ENCODE measurements at places on chromosomes 2 and 18.
A peak's percentile ranks its signal among the peaks of the same experiment; 100 is the strongest.

- DNase-seq, result no peak
- no peaks in the 10 kb centered on the region for H3K27me3 ChIP-seq
- peak overlapping the region; percentile 23 for H3K27ac ChIP-seq
- H3K36me3 ChIP-seq, result no peaks in the 10 kb centered on the region
- H3K4me1 ChIP-seq, result peaks cover 28% of the 10 kb centered on the region
Observed at GRCh38 chr2:186588940-186589611, 780 bp upstream of the ITGAV start.

GRCh38 chr2:181853696-181854095, 37.8 kb upstream of the ITPRID2 start:
- no peak overlapping the region for H3K27ac ChIP-seq
- H3K36me3 ChIP-seq, result no peaks in the 10 kb centered on the region
- no peak overlapping the region for H3K4me3 ChIP-seq

- H3K36me3 ChIP-seq, result peaks cover 2% of the 10 kb centered on the region
- peaks cover 9% of the 10 kb centered on the region for H3K4me1 ChIP-seq
- H3K27me3 ChIP-seq, result peaks cover 56% of the 10 kb centered on the region
- no peak for DNase-seq
- no peak overlapping the region for H3K27ac ChIP-seq
Observed at GRCh38 chr2:240823449-240824336, 3.7 kb upstream of the KIF1A start.

DNA sequence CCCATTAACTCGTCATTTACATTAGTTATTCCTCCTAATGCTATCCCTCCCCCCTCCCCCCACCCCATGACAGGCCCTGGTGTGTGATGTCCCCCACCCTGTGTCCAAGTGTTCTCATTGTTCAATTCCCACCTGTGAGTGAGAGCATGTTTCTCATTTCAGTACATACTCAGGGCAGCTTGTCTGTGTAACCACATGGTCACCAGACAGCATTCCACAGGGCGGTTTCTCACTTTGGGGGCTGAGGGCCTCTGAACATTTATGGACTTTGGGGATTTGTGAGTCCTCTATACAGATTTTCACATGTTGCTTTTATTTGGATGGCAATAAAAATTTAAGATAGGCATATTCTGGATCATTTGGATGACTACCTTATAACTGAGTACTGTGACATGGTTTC, 84.0 kb downstream of the LYPD6B start:
- peaks cover 19% of the 10 kb centered on the region for H3K27me3 ChIP-seq
- no peak overlapping the region for H3K27ac ChIP-seq
- no peaks in the 10 kb centered on the region for H3K36me3 ChIP-seq
- H3K4me1 ChIP-seq, result no peaks in the 10 kb centered on the region
- no peak for DNase-seq
- H3K4me3 ChIP-seq, result no peak overlapping the region

DNA sequence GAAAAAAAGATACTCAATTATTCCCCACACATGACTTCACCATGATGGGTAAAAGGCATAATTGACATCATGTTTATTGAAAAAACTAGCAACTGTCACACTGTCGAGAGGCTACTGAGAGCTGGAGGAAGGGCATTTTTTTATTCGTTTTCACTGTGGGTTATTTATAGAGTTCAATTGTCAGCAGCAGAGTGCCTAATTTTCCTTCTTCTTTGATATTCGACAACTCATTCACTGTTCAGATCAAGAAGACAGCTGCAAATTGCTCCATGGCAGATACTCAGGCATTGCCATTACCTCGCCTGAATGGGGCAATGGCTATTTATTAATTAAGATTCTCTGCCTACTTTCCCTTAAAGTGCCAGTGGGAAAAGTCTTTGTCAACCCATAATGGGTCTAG, 197.5 kb upstream of the NRP2 start:
- no peak overlapping the region for H3K4me3 ChIP-seq
- H3K27ac ChIP-seq, result no peak overlapping the region
- no peaks in the 10 kb centered on the region for H3K27me3 ChIP-seq
- no peaks in the 10 kb centered on the region for H3K36me3 ChIP-seq
- no peaks in the 10 kb centered on the region for H3K4me1 ChIP-seq
- DNase-seq, result no peak

DNA sequence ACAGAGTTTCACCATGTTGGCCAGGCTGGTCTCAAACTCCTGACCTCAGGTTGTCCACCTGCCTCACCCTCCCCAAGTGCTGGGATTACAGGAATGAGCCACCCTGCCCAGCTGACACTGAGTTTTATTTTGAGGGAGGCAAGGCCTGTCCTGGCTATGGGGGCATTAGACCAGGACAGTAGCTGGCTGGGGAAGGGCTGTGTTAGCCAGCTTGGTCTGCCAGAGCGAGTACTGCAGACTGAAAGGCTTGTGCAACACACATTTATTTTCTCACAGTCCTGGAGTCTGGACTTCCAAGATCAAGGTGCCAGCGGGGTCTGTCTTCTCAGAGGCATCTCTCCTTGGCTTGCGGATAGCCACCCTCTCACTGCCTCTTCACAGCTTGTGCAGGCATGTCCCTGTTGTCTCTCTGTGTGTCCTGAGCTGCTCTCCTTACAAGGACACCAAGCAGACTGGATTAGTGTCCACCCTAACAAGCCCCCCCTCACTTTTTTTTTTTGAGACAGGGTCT, 59.4 kb upstream of the HAAO start:
- no peak overlapping the region for H3K4me3 ChIP-seq
- DNase-seq, result no peak
- H3K4me1 ChIP-seq, result no peaks in the 10 kb centered on the region
- no peaks in the 10 kb centered on the region for H3K36me3 ChIP-seq

- H3K36me3 ChIP-seq, result no peaks in the 10 kb centered on the region
- no peak overlapping the region for H3K4me3 ChIP-seq
- DNase-seq, result no peak
- H3K27me3 ChIP-seq, result peaks cover 5% of the 10 kb centered on the region
- no peaks in the 10 kb centered on the region for H3K4me1 ChIP-seq
Observed at GRCh38 chr2:217749008-217749407, 253.8 kb downstream of the TNS1 start.

GRCh38 chr2:78355967-78356366, 669.5 kb upstream of the REG3G start:
- H3K4me3 ChIP-seq, result no peak overlapping the region
- no peak for DNase-seq
- H3K36me3 ChIP-seq, result no peaks in the 10 kb centered on the region
- no peaks in the 10 kb centered on the region for H3K27me3 ChIP-seq
- H3K27ac ChIP-seq, result no peak overlapping the region

GRCh38 chr2:66030553-66030952, 404.4 kb upstream of the MEIS1 start:
- no peak for DNase-seq
- no peaks in the 10 kb centered on the region for H3K4me1 ChIP-seq
- H3K27ac ChIP-seq, result no peak overlapping the region
- no peaks in the 10 kb centered on the region for H3K27me3 ChIP-seq

DNA sequence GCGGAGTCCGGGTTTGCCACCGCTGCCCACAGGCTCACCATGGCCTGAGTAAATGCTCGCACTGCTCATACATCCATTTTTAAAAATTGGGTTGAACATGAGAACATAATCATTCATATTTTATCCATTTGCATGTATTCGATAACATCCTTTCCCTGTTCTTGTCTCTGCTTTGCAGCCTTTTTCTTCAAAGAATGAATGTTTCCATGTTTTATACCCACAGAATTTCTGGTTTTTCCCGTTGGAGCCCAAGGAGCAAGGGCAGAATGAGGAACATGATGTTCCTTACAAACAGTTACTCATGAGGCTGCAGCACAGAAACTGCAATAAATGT, 146.5 kb downstream of the CCDC74A start:
- H3K4me3 ChIP-seq, result peak overlapping the region; percentile 29
- no peak for DNase-seq
- H3K4me1 ChIP-seq, result peaks cover 3% of the 10 kb centered on the region
- H3K27me3 ChIP-seq, result peaks cover 14% of the 10 kb centered on the region
- H3K36me3 ChIP-seq, result no peaks in the 10 kb centered on the region

DNA sequence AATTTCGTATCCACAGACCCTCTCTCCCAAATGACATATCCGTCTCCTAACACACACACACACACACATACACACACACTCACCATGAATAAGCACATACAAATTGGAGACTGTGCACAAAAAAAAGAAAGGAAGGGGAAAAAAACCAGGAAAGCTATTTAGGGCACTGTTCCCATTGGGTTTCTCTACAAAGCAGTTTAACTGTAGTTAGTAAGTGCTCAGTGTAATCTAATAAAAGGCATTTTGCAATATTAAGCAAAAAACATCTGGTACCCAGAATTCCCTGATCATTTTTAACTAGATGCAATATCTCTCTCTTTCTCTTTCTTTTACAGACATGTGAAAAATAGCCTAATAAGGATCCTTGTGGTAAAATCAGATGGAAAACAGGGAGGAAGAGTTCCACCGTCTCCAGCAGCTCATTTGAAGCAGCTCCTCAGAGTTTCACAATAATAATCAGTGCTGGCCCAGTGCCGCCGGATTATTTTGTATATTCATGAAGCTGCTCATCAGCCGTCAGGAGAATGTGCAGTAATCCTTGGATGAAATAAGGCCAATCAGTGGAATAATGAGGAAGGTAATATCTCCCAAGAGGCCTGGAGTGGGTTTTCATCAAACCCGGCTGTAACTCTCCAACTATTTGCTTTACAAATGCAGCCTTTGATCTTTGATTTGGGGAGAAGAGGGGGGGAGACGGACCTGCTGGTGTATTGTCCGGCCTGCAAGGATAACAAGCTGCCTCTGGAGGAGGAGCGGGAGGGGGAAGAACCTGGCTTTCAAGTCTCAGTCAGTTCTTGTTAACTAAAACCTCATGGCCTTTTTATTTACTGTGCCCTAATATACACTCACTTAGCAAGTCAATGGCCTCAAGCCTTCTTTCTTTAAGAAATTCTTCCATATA, 227.6 kb upstream of the SMIM21 start:
- DNase-seq, result no peak
- peaks cover 2% of the 10 kb centered on the region for H3K4me1 ChIP-seq
- H3K4me3 ChIP-seq, result no peak overlapping the region
- no peaks in the 10 kb centered on the region for H3K36me3 ChIP-seq
- peaks cover 9% of the 10 kb centered on the region for H3K27me3 ChIP-seq

GRCh38 chr2:105747254-105747894, 2.7 kb downstream of the NCK2 start:
- H3K4me1 ChIP-seq, result peaks cover 77% of the 10 kb centered on the region
- H3K27ac ChIP-seq, result peak overlapping the region; percentile 95
- no peaks in the 10 kb centered on the region for H3K27me3 ChIP-seq

All from activated naive CD8-positive, alpha-beta T cell treated with anti-CD3 and anti-CD28 coated beads, Interleukin-2, amount 50 U/mL, for 24 hours (primary cell).